ENCODE measurements at places on chromosomes 12 and 14.

- DNase-seq, result no peak
These were observed 87.6 kb upstream of the PRB2 start for GRCh38 chr12:11482955-11483354.

GRCh38 chr12:111653596-111653995 lies 32.2 kb downstream of the BRAP start:
- DNase-seq, result no peak

GRCh38 chr14:70268760-70269159 lies 80.0 kb upstream of the SLC8A3 start:
- DNase-seq, result no peak

GRCh38 chr12:52004042-52004648 lies 2.6 kb upstream of the TAMALIN start:
- DNase-seq, result no peak

GRCh38 chr14:90388437-90388836 lies 8.4 kb upstream of the CALM1 start:
- peak; percentile 82 for DNase-seq

DNA sequence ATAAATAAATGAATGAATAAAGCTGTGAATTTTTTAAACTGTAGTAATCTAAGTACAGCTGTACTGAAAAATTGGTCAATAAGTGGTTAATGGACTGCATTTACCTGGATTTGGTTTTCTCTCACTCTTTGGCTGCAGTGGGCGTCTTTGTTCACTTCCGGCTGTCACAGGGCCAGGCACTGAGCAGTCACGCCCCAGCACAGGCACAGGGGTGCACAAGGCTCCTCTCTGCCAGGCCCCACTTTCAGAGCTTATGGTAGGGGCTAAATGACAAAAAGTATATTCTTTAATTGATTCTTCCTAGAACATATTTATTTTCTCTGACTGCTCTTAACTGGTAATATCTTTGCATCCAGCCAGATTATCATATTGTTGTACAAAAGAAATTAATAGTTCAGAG lies 70.6 kb upstream of the DYNC1H1 start:
- DNase-seq, result no peak

GRCh38 chr12:100827901-100828520 lies 33.4 kb downstream of the ANO4 start:
- no peak for DNase-seq

DNA sequence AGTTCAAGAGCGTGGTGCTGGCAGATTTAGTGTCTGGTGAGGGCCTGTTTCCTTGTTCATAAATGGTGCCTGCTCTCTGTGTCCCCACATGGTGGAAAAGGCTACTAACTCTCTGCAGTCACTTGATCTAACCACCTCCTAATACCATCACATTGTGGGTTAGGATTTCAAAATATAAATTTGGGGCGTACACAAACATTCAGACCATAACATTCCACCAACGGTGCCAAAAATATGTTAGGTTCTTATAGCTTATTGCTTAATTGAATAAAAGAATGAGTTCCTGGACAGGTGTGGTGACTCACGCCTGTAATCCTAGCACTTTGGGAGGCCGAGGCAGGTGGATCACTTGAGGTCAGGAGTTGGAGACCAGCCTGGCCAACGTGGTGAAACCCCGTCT lies 3.4 kb upstream of the DYRK2 start:
- DNase-seq, result no peak

GRCh38 chr12:120689397-120690082 lies 2.6 kb downstream of the MLEC start:
- DNase-seq, result no peak

DNA sequence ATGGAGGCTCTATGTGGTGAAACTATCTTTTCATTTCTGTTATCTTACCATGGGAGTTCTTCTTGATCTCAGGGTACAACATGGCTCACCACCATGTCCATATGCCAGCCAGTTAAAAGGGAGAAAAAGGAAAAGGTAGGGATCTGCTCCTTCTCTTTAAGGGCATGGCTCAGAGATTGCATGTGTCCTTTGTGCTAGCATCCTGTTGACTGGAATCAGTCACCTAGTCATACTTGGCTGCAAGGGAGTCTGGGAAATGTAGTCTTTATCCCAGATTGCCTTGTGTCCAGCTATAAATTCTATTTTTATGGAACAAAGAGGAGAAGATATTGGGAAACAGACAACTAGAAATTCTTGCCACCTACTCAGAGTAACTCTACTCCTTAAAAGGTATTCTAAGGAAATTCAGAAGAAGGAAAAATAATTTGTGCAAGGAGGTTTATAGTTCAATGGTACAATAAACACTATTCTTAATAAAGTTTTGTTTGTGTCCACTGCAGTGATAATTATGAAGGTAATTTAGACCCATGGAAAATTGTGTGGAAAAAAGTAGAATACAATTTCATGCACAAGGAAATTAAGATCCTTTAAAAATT lies 86.4 kb upstream of the RPH3A start:
- no peak for DNase-seq

GRCh38 chr12:68482660-68483059 lies 128.0 kb upstream of the RAP1B start:
- DNase-seq, result no peak

GRCh38 chr12:56434828-56435227 lies 14.4 kb downstream of the TIMELESS start:
- no peak for DNase-seq

GRCh38 chr14:55724736-55725135 lies 144.7 kb downstream of the KTN1 start:
- no peak for DNase-seq

DNA sequence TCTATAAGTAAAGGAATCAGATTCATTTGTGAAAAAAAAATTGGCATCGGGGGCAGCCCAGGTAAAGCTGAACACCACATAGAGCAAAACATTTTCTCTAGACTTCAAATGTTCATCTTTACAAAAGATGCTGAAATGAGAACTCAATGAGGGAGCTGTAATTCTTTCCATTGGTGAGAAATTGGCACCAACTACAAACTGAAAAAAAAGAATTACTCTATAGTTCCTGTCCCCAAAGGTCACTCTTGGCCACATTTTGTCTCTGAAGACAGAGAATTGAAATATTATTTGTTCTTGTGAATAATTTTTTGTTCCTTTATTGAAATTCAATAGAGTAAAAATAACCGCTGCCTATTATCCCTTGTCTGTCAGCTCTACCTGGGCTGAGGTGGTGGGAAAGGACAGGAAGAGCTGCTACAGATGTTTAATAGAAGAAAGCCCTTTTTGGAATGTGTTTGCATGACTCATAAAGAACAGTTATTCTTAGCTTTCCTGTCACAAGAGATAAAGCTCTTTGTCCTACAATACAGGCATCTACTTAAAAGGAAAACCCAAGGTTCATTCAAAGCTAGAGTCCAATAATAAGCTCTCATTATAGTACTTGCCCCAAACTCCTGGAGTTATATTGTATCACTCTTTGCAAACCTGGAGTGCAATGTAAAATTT lies 380.1 kb upstream of the KITLG start:
- DNase-seq, result no peak

DNA sequence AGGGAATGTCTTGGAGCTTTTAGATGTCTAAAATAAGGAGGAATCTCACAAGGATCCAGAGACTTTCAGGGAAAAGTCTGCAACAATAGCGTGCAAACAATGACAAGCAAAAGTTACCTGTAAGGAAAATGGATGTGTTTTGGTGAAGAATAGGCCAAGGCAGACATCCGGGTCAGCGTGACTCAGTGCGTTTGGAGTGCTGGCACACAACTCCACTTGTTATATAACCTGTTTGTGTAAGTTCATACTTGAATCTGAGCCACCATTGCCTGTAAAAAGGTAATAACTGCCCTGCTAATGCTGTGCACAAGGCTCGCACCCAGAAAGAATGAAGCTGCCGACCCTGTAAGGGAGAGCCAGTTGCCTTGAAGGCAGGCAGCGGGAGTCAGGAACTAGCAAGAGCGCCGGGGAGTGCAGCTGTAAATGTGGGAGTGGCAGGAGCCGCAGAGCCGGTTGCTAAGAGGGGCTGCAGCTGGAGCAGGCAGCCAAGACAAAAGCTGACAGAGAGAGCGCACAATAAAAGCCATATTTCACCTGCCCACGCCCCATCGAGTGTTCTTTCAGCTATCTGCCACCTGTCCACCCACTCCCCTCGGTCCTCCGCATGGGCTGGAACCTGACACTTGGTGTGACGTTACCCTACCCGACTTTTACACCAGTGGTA lies 638.5 kb upstream of the MIS18BP1 start:
- DNase-seq, result no peak

GRCh38 chr12:111413442-111414086 lies 7.8 kb downstream of the SH2B3 start:
- DNase-seq, result no peak

DNA sequence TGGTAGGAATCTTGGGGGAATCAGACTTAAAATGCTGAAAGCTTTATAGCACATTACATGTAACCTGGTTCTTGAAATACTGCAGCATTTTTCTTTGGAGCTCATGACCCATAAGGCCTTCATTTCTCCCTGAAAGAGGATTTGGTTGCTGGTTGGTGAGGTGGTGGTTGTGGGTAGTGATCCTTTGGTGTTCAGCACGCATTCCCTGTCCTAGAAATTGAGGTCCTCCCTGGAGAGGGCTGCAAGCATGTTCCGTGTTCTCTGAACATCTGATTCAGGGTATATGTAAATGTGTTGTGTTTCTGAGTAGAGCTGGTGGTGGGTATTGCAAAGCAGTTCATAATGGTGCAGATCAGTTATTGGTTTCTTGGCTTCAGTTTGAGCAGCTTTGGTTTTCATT lies 2.0 kb downstream of the SCN8A start:
- no peak for DNase-seq

GRCh38 chr14:71532790-71533189 lies 399.4 kb upstream of the RGS6 start:
- DNase-seq, result no peak

DNA sequence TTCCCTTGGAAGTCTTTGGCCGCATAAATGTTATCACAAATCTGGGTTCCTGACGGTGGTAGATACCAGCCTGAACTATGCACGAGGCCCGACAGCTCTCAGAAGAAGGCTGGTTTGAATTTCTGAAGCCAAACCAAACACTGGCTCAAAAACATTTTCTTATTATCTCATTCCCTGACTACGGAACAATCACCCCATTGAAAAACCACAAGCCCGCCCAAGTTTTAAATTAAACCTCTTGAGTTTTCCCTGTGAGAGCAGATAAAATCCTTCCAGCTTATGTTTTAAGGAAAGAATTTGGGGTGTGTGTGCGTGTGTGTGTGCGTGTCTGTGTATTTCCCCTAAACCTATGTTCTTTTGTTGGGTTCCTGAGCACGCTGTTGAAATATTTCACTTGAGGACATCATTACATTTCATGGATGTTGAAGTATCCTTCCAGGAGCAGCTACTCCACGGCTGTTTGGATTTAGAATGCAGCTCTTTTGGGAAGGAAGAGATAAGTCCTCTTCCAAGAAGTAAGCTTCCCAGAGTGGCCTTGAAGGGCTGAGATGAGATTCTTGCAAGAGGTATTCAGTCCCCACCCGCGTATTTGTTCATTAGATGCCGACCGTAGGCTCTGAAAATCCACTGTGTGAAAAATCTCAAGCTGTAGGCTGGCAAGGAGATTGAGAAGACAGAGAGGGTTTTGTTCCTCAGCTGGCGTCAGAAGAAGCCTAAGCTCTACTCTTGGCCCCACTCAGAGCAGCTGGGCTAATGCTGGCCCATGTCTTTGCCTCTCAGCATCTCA lies 131.0 kb upstream of the NCOR2 start:
- DNase-seq, result no peak

GRCh38 chr14:91225025-91225424 lies 19.5 kb downstream of the GPR68 start:
- DNase-seq, result no peak

DNA sequence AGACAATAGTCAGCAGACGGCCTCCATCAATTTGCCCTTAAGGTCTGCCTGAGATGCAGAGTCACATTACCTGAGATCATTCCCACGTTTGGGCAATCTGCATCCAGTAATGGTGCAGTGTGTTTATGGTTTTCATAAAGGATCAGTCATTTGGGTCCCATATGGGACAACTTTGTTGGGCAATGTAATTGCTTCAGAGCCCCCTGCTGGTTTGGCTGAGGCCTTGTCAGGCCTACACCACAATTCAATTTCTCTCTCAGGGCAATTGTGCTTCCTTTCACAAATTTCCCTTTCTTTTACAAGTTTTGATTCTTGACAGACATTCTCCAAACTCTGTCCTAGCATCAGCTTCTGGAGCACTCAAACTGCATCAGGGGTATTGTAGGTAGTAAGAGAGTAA lies 191.2 kb upstream of the SSTR1 start:
- DNase-seq, result no peak

- DNase-seq, result peak; percentile 42
These were observed 137.5 kb downstream of the CNTN1 start for GRCh38 chr12:40829738-40830144.

GRCh38 chr14:63671987-63672386 lies 30.3 kb upstream of the WDR89 start:
- no peak for DNase-seq

DNA sequence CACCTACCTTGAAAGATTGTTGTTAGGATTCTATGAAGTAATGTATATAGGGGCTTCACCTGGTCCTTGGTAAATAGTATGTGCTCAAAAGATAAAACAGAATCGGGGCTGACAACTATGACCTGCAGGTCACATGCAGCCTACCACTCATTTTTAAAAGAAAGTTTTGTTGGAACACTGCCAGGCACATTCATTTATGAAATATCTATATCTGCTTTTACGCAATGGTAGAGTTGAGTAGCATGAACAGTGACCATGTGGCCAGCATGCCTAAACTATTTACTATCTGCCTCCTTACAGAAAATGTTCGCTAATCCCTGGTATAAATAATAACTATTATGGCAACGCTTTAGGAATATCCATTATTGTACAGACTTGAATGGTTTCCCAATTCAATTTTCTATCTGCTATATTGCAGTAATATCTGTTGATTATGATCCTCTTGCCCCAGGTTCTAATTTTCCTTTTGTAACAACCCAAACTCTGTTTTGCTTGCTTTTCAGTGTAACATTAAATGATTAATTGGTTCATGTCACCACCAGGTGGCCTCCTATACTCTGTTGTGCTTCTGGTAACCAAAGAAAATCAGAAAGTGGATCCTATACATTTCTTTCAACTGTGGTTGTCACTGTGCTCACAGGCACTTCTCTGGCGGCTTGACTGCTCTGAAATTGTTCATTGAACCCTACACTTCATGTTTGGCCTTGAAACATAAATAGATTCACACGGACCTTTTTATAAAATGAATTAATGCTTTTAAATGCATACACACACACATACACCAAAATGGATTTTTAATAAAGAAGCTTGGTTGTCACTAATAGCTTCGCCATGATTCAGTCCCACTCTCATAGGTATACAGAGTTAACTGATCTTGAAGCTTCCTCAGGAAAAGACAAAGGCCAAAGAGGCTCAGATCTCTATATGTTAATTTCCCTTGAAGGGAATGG lies 227.7 kb upstream of the NPAS3 start:
- no peak for DNase-seq

DNA sequence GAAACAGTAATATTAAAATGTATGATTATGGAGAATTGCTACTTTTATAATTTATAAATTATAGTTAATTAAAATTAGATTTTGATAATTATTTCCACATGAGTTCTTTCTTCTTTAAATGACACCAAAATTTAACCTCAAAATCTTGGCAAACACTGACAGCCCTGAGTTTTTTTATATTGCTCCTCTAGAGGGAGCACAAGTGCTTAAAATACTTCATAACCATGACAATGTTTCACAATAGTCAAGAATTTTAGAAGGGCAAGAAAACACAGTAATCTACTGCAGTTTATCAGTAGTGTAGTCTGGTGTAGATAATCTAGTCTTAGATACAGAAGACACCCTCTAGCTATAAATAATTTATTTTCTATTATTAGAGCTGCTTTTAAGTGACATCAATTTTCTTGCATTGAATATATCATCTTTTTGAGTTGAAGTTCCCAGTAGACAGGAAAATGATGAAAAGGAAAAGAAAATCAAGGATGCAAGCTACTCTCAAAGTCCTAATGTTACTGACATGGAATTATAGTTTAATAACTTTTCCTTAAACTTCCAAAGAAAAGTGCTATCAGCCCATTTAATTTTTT lies 14.3 kb upstream of the PTGER2 start:
- no peak for DNase-seq
